RCC 7860 (cell line): ENCODE measurements at places on chromosomes 6 and 20.

- no peak for DNase-seq
Measured at GRCh38 chr6:46652232-46652602, 401 bp downstream of the CYP39A1 start.

DNA sequence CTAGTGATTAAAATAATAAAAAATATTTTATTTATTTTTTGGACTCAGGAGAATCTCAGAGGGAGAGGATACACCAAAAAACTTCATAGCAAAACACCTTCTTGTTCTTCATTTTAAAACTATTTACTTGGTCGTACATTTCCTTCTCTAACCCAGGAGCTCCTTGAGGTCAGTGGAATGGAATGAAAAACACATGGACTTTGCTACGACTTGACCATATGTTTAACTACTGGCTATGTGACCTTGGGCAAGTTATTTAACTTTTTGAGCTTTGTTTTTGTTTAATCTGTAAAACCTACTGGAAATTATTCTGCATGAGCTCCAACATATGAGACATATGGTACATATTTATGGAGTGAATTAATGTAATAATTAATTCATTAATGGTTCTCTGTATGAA is 1005.5 kb upstream of the CITED2 start:
- DNase-seq, result no peak

GRCh38 chr6:84183430-84183829 is 44.0 kb downstream of the CEP162 start:
- DNase-seq, result no peak

- DNase-seq, result no peak
Measured at GRCh38 chr6:40722553-40723258, 135.5 kb upstream of the LRFN2 start.

DNA sequence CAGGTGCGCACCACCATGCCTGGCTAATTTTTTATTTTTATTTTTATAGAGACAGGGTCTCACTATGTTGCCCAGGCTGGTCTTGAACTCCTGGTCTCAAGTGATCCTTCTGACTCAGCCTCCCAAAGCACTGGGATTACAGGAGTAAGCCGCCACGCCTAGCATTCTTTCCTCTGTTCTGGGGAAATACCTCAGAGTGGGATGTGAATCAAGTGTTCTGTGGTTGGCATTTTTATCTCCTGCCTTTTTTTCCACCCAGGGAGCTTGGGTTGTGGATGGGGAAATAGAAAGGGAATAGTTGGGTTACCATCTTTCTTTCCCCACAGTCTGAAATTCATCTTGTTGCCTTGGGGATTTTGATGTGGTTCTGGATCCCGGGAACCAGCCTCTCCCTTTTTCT is 24.1 kb downstream of the TFAP2C start:
- no peak for DNase-seq

GRCh38 chr20:46317685-46318177 is 9.4 kb upstream of the CDH22 start:
- no peak for DNase-seq

GRCh38 chr6:138088326-138088762 is 18.9 kb downstream of the PERP start:
- peak; percentile 46 for DNase-seq

- no peak for DNase-seq
Measured at GRCh38 chr6:82178759-82179112, 68.8 kb downstream of the IBTK start.

DNA sequence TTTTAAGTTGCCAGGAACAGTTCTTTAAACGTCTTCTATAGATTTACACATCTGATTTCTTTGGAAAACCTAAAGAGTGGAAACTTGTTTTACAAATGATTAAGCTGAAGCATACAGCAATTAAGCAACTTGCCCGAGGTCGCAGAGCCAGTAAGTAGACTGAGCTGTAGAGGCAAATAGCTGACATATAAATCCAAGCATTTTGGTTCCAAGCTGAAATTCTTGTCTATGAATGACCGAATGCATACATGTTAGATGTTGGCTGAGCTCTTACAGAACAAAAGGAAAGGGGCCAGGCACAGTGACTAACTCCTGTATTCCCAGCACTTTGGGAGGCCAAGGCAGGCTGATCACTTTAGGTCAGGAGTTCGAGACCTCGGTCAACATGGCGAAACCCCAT is 101.8 kb upstream of the SGK1 start:
- DNase-seq, result peak; percentile 14

DNA sequence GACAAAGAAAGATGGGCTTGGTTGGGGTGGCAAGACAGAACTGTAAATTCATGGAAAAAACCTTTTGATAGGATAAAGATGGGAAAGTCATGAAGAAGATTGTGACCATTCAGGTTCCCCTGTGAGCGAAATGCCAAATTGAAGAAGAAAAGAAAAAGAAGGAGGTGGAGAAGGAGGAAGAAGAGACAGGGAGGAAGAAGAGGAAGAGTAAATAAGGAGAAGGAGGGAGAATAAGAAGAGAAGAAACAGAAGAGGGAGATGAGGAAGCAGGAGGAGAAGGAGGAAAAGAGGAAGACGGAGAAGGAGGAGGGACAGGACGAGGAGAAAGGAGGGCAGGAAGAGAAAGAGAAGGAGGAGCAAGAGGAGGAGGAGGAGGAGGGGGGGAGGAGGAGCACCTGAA is 199.8 kb downstream of the SLC24A3 start:
- DNase-seq, result no peak

GRCh38 chr6:126914172-126914571 is 204.3 kb upstream of the RSPO3 start:
- DNase-seq, result no peak

GRCh38 chr6:85395746-85396145 is 54.1 kb upstream of the NT5E start:
- DNase-seq, result no peak

DNA sequence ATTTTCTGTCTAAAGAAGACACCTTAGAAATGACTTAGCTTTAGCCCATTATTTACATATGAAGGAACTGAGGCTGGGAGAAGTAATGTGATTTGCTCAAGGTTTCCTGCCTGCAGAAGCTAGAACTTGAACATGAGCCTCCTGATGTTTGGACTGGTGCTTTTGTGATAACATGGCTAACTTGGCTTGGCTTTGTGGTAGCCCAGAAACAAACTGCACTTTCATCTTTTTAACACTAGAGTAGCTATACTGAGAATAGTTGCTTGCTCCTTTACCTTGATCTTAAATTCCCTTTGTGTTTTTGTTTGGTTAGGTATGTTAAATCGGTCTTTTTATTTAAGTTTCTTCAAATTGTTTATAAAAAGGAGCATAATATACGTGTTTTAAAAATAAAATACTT is 163.5 kb upstream of the MANEA start:
- DNase-seq, result no peak
